ENCODE measurements at places on chromosomes 12 and 14. TPM values are rescaled to one million over a fixed set of nuclear protein-coding genes. Genes with fewer than 3 reads are reported as not detected.
A peak's percentile ranks its signal among the peaks of the same experiment; 100 is the strongest.

Gene PAX9
- 0.39 TPM for total RNA-seq

DNA sequence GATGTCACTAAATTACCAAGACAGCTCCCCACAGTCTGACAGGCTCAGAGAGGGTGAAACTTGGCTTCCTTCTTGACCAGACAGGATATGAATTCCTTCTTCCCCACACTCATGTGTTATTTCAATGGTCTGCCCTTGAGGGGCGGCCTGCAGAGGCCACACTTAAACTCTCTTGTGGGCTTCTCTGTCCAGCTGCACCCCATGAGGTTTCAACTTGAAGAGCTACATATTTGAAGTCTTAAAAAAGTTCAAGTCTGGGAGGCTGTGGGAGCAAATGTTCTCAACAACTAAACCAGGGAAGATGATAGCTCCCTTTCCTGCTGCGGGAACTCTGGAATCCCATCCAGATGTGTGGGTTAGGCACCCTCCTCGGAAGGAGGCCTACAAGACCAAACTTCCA is 98.3 kb downstream of the TTC7B start:
- no peak overlapping the region for H3K4me3 ChIP-seq
- peaks cover 31% of the 10 kb centered on the region for H3K4me1 ChIP-seq
- no peak overlapping the region for H3K27ac ChIP-seq
- H3K27me3 ChIP-seq: peaks cover 2% of the 10 kb centered on the region
- no peak for DNase-seq

Gene PRH2
- total RNA-seq: not detected

Gene ARMH4
- total RNA-seq: 6.8 TPM

- H3K4me1 ChIP-seq: peaks cover 37% of the 10 kb centered on the region
- DNase-seq: peak; percentile 19
- peak overlapping the region; percentile 83 for H3K27ac ChIP-seq
- no peaks in the 10 kb centered on the region for H3K36me3 ChIP-seq
- peak overlapping the region; percentile 57 for H3K4me3 ChIP-seq
These were observed 334.7 kb downstream of the DPF3 start for GRCh38 chr14:72559202-72559601.

DNA sequence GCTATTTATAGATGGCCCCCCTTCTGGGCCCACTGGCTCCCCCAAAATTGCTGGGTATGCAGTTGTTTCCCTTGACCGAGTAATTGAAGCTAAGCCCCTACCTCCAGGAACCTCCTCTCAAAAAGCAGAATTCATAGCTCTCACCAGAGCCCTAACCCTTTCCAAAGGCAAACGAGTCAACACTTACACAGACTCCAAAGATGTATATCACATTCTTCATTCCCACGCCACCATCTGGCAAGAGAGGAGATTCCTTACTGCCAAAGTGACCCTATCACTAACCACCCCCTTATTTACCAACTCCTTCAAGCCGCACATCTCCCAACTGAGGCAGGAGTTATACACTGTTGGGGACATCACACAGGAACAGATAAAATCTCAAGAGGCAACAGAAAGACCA is 66.8 kb downstream of the MOK start:
- H3K4me1 ChIP-seq: peaks cover 7% of the 10 kb centered on the region
- H3K36me3 ChIP-seq: no peaks in the 10 kb centered on the region
- H3K4me3 ChIP-seq: no peak overlapping the region
- H3K27me3 ChIP-seq: no peaks in the 10 kb centered on the region
- no peak for DNase-seq

Gene NOVA1
- not detected for total RNA-seq

- DNase-seq: no peak
- H3K4me3 ChIP-seq: no peak overlapping the region
- no peak overlapping the region for H3K27ac ChIP-seq
- peaks cover 9% of the 10 kb centered on the region for H3K4me1 ChIP-seq
These were observed 67.2 kb downstream of the FAR2 start for GRCh38 chr12:29216266-29216665.

DNA sequence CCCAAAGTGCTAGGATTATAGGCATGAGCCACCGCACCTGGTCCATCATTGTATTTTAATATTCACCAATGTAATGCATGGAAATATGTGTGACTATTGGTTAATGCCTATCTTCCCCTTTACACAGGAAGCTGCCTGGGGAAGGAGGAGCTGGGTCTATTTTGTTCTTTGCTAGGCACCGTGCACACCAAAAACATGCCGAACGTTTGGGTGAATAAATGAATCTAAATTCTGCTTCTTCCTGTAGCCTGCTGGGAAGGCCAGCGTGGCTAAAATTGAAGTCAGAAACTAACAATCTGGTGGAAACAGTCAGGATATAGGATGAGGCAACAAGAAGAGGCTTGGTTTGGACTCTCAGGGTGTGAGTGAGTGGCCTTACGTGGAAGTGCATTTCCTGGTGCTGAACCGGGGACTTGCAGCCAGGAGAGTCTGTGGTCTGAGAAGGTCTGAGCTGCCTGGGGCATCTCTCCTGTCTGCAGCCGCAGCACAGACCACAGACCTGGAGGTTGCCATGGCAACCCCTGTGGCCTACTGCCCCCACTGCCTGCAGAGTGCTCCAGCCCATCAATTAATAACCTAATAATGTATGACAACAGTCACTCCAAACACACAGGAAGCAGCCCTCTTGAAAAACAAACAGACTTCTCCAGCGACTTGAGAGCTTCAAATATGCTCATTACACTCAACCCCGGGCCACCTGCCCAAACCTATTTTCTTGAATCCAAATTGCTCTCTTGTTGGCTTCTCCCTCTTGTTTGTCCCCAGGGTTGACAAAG is 5.5 kb upstream of the GPR68 start:
- H3K27me3 ChIP-seq: no peaks in the 10 kb centered on the region
- H3K4me3 ChIP-seq: no peak overlapping the region
- H3K27ac ChIP-seq: peak overlapping the region; percentile 63
- H3K36me3 ChIP-seq: peaks cover 5% of the 10 kb centered on the region

- peak overlapping the region; percentile 55 for H3K27ac ChIP-seq
- DNase-seq: peak; percentile 75
- H3K36me3 ChIP-seq: 0 out of 2 replicates have a peak, but pooled peaks cover 7% of the 10 kb centered on the region
- peak overlapping the region; percentile 14 for H3K4me3 ChIP-seq
- H3K27me3 ChIP-seq: no peaks in the 10 kb centered on the region
These were observed 230.2 kb upstream of the TBX3 start for GRCh38 chr12:114913871-114914801.

DNA sequence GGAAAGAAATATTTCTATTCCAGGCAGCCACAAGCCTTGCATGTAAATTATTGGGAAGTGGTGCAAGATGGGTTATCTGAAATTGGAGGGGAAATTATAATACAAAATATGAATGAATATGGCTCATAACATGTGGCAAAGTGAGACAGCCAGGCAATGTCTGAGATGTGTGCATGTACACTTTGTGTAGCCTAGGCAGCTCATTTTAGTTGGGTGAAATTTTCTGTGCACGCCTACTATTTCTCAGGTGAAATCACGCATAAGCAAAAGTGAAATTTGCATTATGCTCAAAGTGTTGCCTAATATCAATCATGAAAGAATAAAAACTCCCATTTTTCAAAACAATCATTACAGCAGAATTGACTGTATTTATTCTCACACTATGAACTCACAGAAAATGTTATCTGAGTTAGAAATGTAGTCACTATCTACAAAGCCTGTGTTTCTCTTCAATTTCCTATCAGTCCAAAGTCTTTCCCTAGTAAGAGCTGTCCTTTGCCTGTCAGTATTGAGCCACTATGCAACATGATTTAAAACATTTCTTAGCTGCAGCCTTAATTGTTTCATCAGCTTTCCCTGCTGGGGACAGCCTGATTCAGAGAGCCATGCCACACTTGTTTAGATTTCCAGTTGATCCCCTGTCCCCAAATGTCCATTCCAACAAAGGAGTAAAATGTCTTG is 80.7 kb downstream of the EPS8 start:
- DNase-seq: no peak
- no peak overlapping the region for H3K4me3 ChIP-seq
- H3K27me3 ChIP-seq: no peaks in the 10 kb centered on the region
- H3K4me1 ChIP-seq: peaks cover 36% of the 10 kb centered on the region

GRCh38 chr12:46380881-46381280 is 8.3 kb upstream of the SLC38A2 start:
- H3K4me3 ChIP-seq: no peak overlapping the region
- H3K27me3 ChIP-seq: peaks cover 4% of the 10 kb centered on the region
- DNase-seq: no peak
- peaks cover 78% of the 10 kb centered on the region for H3K4me1 ChIP-seq

DNA sequence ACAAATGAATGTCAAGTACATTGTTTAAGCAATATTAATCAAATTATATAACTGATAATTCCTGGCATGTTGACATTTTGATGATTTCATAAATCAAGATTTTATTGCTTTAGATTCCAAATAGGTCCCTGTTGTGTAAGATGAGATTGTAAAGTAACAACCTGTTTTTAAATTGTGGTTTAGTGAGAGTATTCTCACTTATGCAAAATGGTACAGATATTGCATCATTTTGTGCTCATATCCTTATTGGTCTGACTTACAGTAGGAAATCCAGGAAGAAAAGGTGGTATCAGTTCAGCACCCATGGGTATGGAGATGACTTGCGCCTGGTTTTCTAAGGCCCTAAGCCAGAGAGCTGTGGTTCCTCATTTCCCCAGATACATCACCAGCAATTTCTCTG is 165.5 kb downstream of the KIF21A start:
- no peak for DNase-seq
- H3K4me1 ChIP-seq: no peaks in the 10 kb centered on the region
- H3K4me3 ChIP-seq: no peak overlapping the region
- H3K27me3 ChIP-seq: no peaks in the 10 kb centered on the region
- H3K36me3 ChIP-seq: no peaks in the 10 kb centered on the region

GRCh38 chr14:104346608-104347007 is 208.2 kb downstream of the KIF26A start:
- no peak overlapping the region for H3K27ac ChIP-seq
- DNase-seq: no peak
- peaks cover 4% of the 10 kb centered on the region for H3K27me3 ChIP-seq
- no peaks in the 10 kb centered on the region for H3K4me1 ChIP-seq

- DNase-seq: no peak
- H3K4me3 ChIP-seq: no peak overlapping the region
These were observed 87.6 kb downstream of the GPR65 start for GRCh38 chr14:88092529-88092928.

DNA sequence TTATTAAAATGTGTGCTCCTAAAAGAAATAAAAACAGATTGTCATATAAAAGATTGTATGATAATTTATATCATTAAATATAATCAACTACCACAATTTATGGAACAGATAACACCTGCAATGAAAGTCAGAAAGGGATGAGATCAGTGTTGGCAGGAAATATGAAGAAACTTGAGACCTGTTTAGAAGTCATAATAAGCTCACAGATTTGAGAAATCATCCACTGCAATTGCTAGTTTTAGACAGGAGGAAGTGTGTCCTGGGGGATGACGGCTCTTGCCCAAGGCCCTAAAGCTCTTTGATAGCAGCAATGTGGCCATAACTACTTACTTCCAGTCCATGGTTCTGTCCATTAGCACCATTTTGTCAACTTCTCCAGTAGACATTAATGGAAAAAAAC is 122.8 kb upstream of the SOX5 start:
- DNase-seq: no peak
- H3K4me1 ChIP-seq: no peaks in the 10 kb centered on the region
- no peaks in the 10 kb centered on the region for H3K36me3 ChIP-seq
- H3K4me3 ChIP-seq: no peak overlapping the region

Gene EPS8
- 41.7 TPM for total RNA-seq

Gene IL26
- total RNA-seq: not detected

GRCh38 chr14:22448035-22448904 is 140.8 kb downstream of the DAD1 start:
- no peak overlapping the region for H3K27ac ChIP-seq
- H3K4me1 ChIP-seq: no peaks in the 10 kb centered on the region
- no peak for DNase-seq
- H3K4me3 ChIP-seq: no peak overlapping the region

DNA sequence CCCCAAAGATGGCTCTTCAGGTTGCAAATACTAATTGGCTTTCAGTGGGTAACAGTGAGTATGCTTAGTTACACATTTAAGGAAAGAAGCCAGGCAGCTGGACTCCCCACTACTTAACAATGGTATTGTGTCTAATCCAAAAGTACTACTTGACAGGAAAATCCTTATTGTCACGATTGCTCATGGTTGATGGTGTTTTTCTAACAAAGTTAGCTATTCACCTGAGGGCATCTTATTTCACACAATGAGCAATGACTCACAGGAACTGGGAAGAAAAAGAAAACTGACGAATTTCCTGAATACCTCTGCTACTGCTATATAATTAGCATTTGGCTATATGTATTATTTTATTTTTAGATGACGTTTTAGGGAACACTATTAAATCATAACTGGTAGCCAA is 33.4 kb upstream of the ALG10 start:
- no peak for DNase-seq
- H3K4me1 ChIP-seq: no peaks in the 10 kb centered on the region
- H3K27ac ChIP-seq: no peak overlapping the region
- no peaks in the 10 kb centered on the region for H3K36me3 ChIP-seq
- H3K4me3 ChIP-seq: no peak overlapping the region
- H3K27me3 ChIP-seq: no peaks in the 10 kb centered on the region

- H3K4me1 ChIP-seq: no peaks in the 10 kb centered on the region
- H3K4me3 ChIP-seq: no peak overlapping the region
These were observed 89.4 kb downstream of the ATP23 start for GRCh38 chr12:58030566-58031279.

Gene MSRB3
- 136 TPM for total RNA-seq

Gene LRP1-AS
- not detected for total RNA-seq

- no peak overlapping the region for H3K4me3 ChIP-seq
- H3K27me3 ChIP-seq: peaks cover 4% of the 10 kb centered on the region
- H3K4me1 ChIP-seq: peaks cover 7% of the 10 kb centered on the region
- H3K36me3 ChIP-seq: no peaks in the 10 kb centered on the region
- H3K27ac ChIP-seq: no peak overlapping the region
These were observed 277.5 kb downstream of the NUAK1 start for GRCh38 chr12:105861227-105861626.

GRCh38 chr12:67790660-67791059 is 142.1 kb downstream of the DYRK2 start:
- no peaks in the 10 kb centered on the region for H3K27me3 ChIP-seq
- no peak overlapping the region for H3K27ac ChIP-seq
- peaks cover 65% of the 10 kb centered on the region for H3K4me1 ChIP-seq
- no peak for DNase-seq
- no peak overlapping the region for H3K4me3 ChIP-seq

DNA sequence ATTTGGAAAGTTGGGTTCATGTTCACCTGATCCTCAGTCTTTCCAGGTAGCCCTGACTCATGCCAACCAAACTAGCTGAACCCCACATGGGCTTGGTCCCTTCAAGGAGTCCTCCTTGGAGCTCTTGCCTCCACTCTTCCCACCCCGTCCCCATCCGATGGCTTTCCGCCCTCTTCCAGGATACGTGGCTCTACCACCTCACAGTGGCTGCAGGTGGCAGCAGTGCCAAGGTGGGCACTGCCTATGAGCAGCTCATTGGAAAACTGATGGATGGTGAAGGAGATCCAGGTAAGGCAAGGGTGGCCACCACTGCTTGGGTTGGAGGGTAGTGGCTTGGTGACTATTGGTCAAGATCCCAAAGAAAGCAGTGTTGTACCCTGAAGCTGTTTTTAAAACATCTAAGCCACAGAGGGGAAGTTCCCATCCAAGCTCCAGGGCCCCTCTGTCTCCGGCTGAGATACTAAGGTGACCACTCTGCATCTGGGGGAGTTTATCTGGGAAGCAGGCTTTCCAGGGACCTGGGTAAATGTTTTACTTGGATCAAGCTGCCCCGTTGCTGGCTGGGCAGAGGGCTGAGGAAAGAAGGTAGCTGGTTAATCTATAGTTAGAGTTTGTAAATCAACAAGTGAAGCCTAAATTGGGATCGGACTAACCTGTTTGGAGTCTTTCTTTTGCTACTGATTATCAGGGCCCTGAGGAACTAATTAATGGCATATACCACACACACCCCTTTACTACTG is 23.7 kb downstream of the PIGH start:
- no peak overlapping the region for H3K4me3 ChIP-seq
- H3K4me1 ChIP-seq: peaks cover under 1% of the 10 kb centered on the region
- H3K27ac ChIP-seq: no peak overlapping the region
- DNase-seq: no peak

Data from HFFc6 (cell line).